HFFc6 (cell line): ENCODE measurements at places on chromosomes 16 and 17.
A peak's percentile ranks its signal among the peaks of the same experiment; 100 is the strongest.

GRCh38 chr16:8916541-8917225 lies 34.5 kb downstream of the LITAFD start:
- no peak overlapping the region for H3K4me3 ChIP-seq
- peaks cover 1% of the 10 kb centered on the region; the same call in 1 of the 2 replicates for H3K27me3 ChIP-seq
- H3K4me1 ChIP-seq: peaks cover 14% of the 10 kb centered on the region
- peaks cover 55% of the 10 kb centered on the region for H3K36me3 ChIP-seq
- no peak for DNase-seq

GRCh38 chr17:57758654-57759053 lies 13.6 kb upstream of the CCDC182 start:
- no peak for DNase-seq
- H3K4me1 ChIP-seq: no peaks in the 10 kb centered on the region
- H3K27ac ChIP-seq: no peak overlapping the region
- no peak overlapping the region for H3K4me3 ChIP-seq
- H3K36me3 ChIP-seq: no peaks in the 10 kb centered on the region

DNA sequence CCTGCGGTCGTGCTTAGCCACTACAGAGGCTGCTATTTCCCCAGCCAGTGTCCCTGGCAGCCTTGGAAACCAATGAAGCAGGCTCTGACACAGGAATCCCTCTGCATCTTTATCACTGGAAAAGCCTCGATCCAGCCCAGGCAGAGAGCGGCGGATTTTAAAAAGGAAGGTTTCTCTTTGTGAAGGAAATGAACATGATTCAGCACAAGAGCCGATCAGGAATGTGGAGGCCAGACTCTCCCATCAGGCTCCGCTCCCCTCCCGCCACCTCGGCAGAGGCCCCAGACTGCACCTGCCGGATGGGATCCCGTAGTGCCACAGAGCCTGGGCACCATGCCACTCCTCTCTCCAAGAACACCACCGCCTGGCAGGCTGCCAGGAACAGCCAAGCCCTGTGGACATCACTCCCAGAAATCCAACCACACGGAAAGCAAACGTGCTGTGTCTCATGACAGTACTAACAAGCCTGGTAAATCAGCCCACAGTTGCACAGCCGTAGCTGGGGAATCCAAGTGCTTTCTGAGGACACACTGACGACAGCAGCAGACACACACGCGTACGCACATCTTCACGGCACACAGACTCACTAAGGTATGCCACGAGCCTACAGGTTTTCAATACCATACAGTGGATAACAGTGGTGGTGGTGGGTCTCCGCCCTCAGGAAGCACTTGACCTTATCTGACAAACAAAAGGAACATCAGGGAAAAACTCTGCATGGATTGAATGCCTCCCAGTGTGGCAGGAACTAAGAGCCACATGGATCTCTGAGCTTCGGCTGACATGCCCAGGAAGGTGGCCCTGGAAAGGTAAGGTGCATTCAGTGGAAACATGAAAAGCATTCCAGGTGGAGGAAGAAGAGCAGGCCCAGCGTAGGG lies 5.4 kb downstream of the LRRC75A start:
- peak overlapping the region; percentile 75; the same call in 1 of the 2 replicates for H3K27ac ChIP-seq
- no peaks in the 10 kb centered on the region for H3K36me3 ChIP-seq
- H3K4me3 ChIP-seq: peak overlapping the region; percentile 63
- DNase-seq: peak; percentile 20
- H3K4me1 ChIP-seq: peaks cover 18% of the 10 kb centered on the region
- peaks cover 12% of the 10 kb centered on the region for H3K27me3 ChIP-seq

- H3K27ac ChIP-seq: no peak overlapping the region
- H3K4me1 ChIP-seq: peaks cover 36% of the 10 kb centered on the region
- H3K4me3 ChIP-seq: no peak overlapping the region
- peaks cover 10% of the 10 kb centered on the region for H3K27me3 ChIP-seq
- H3K36me3 ChIP-seq: no peaks in the 10 kb centered on the region
Observed at GRCh38 chr16:48965386-48965785, 316.3 kb downstream of the CBLN1 start.

DNA sequence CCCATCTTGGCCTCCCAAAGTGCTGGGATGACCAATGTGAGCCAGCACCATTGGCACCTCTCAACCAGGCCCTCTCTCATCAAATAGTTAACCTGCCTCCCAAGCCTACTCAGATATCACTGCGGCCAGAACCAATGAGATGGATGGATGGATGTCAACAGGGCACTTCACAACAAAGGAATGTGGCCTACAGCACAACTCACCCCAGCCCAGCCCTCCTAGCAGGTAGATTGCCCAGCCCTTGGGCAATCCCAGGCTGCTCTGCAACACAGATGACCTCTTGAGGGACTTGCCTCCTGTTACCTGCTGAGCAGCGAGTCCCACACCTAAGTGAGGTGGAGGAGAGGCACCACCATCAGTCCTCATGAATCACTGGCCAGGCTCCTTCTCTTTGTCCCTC lies 22.6 kb upstream of the KIFC3 start:
- H3K27ac ChIP-seq: no peak overlapping the region
- peaks cover 21% of the 10 kb centered on the region for H3K4me1 ChIP-seq
- H3K27me3 ChIP-seq: peaks cover 22% of the 10 kb centered on the region
- H3K4me3 ChIP-seq: no peak overlapping the region
- H3K36me3 ChIP-seq: no peaks in the 10 kb centered on the region
- no peak for DNase-seq

- H3K4me1 ChIP-seq: peaks cover 6% of the 10 kb centered on the region
- no peak for DNase-seq
- no peak overlapping the region for H3K4me3 ChIP-seq
- H3K27ac ChIP-seq: no peak overlapping the region
- peaks cover 3% of the 10 kb centered on the region for H3K27me3 ChIP-seq
Observed at GRCh38 chr16:12296991-12297390, 320.5 kb downstream of the SNX29 start.

DNA sequence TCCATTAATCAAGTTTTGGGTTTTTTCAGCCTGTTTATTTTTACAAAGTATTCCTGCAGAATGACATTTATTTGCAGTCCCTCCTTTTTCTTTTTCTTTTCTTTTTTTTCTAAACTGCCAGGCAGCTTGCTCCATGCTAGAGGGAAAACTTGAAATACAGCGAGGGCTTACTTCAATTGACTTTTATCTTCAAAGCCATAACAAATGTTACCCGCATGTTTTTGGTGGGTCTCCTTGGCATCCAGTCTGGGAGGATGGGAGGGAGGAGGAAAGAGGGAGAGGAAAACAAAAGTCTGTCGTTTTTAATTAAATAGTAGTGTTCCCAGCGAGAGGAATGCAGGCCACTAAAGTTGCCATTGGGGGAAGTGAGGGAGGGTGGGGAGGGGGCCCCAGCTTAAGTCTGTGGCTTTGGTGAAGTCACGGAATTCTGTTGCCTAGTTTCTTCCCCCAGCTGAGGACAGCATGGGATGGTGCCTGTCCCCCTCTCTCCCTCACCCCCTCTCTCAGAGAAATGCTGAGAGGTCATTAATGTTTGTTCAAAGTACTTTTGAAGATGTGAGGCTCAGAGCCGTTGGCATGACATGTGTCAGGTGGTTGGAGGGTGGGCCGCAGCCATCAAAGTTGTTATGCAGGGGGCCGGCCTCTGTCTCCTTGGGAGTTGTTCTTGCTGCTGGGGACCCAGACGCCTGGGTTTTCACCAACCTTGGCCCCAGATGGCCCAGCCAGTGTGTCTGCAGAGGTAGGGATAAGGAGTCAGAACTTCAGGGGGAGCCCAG lies 2.9 kb downstream of the NKD1 start:
- peaks cover 43% of the 10 kb centered on the region for H3K27me3 ChIP-seq
- no peak overlapping the region for H3K27ac ChIP-seq
- H3K36me3 ChIP-seq: no peaks in the 10 kb centered on the region
- no peak overlapping the region for H3K4me3 ChIP-seq
- no peaks in the 10 kb centered on the region for H3K4me1 ChIP-seq
